Activated CD4-positive, CD25-positive, alpha-beta regulatory T cell treated with anti-CD3 and anti-CD28 coated beads, Interleukin-2, amount 50 U/mL, for 24 hours (primary cell): ENCODE measurements at places on chromosomes 2 and 18.

DNA sequence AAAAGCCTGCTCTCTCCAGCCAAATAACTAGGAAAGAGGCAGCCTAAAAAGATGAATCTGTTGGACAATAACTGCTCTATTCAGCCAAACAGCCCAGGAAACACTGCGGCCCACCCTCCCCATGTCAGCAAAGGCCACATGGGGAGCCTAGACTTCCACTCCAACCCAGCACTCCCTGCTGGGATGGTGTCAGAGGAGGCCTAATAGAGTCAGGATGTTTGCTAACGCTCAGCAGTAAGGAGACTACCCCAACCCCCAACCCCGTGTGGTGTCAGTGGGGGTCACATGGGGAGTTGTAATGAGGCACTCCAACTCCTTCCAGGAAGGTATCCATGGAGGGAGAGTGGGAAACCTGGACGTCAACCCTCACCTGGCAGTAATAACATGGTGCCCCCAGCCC lies 41.6 kb downstream of the ZBTB7C start:
- no peak for ATAC-seq

GRCh38 chr18:75214766-75215510 lies 4.3 kb downstream of the TSHZ1 start:
- ATAC-seq: no peak

- ATAC-seq: no peak
Measured at GRCh38 chr2:194946826-194947225, 710.2 kb upstream of the SLC39A10 start.

GRCh38 chr2:85804583-85804982 lies 50.8 kb downstream of the ATOH8 start:
- ATAC-seq: no peak

DNA sequence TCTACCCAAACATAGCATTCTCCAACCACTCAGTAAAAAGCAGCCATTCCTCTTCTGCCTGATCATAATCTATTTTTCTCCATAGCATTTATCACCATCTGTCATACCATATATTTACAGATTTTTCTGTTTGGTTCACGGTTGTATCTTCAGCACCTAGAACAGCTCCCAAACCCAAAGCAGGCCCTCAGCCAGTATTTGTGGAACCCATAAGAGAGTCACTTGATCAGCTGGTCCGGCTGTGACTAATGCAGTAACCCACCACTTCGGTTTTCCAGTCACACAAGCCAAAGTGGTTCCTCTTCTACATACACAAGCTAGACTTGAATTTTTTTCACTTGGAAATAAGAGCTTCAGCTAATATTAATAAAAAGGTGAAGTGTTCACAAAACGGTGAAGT lies 511.6 kb upstream of the CELF4 start:
- ATAC-seq: no peak

- ATAC-seq: no peak
Measured at GRCh38 chr2:501130-501529, 176.1 kb downstream of the TMEM18 start.

- ATAC-seq: no peak
Measured at GRCh38 chr2:240887631-240888030, 8.3 kb downstream of the MAB21L4 start.

DNA sequence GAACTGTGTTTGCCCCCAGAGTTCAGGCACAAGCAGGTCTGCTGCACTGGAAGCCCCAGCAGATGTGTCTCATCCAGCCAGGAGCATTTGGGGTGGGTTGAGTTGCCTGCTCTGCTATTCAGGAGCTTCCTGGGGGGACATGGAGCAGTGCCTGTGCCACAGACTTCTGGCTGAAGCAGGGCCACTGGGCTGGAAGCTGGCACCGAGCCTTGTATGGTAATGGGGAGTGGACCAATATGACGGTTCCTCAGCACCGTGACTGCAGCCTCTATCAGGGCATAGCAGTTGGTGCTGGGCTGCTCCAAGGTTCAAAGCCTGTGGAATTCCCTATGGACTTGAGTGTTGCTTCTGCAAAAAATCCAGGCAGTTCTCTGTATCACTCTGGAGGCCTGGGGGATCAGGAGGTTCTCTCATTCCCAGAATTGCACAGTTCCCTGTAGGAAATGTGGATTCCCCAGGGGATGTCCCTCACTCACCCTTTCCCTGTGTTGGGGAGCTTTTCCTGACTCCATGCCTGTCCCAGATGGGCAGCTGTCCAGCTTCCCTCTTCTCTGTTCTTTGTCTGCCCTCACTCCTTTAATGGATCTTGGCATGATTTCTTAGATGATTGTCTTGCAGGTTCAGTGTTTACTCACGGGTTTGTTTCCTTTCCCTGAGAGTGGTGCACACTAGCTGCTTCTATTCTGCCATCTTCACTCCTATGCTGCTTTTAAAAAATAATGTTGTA lies 37.2 kb upstream of the THSD7B start:
- no peak for ATAC-seq

- no peak for ATAC-seq
Measured at GRCh38 chr2:232877940-232878511, 8.0 kb downstream of the SNORC start.
